Activated T-helper 1 cell treated with anti-CD3 and anti-CD28 coated beads, Interleukin-2, amount 50 U/mL, for 16 hours (primary cell): ENCODE measurements at places on chromosomes 6 and 20.

GRCh38 chr6:152896923-152897322 lies 85.9 kb downstream of the FBXO5 start:
- DNase-seq, result no peak

DNA sequence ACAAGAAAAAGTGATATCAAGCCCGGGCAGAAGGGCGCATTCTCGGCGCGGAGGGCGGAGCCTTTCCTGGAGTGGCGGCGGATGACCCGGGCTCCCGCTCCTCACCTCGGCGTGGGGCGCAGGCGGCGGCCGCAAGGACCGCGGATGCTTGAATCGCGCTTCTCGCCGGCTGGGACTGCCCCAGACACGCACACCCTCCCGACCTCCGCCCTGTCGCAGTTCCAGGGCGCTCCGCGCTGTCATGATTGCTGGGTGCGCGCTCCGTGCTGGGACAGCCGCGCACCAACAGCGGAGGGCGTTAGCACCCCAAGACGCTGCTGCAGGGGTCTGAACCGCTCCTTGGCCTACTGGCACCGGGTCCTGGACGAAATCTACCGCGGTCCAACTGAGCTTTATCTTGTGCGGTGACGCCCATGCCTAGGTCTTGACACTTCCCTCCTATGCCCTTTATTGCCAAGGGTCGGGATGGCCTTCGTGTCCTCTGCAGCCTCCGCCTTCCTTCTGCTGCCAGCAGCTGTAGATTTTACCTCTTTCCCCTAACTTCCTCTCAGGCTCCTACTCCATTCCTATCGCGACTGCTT lies 43.3 kb downstream of the IRAK1BP1 start:
- no peak for DNase-seq

GRCh38 chr6:169251371-169251802 lies 2.3 kb downstream of the THBS2 start:
- no peak for DNase-seq

GRCh38 chr6:1386038-1386709 lies 3.2 kb upstream of the FOXF2 start:
- no peak for DNase-seq

- DNase-seq, result no peak
Measured at GRCh38 chr6:133396984-133397348, 155.8 kb downstream of the EYA4 start.

DNA sequence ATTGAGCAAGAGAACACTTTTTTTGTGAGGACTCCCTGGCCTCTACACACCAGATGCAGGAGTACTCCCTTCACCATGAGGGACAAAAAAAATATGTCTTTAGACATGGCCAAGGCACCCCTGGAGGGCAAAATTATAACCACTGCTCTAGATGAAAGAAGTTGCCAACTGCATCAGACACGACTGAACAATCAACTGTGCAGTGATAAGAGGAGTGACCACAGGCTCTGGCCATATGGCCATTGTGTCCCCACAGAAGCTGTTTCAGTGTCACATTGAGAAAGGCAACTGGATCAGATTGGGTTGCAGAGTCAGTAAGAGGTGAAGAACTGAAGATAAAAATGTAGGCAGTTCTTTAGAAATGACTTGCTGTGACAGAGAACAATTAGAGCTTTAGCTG lies 85.7 kb downstream of the C6orf118 start:
- no peak for DNase-seq

DNA sequence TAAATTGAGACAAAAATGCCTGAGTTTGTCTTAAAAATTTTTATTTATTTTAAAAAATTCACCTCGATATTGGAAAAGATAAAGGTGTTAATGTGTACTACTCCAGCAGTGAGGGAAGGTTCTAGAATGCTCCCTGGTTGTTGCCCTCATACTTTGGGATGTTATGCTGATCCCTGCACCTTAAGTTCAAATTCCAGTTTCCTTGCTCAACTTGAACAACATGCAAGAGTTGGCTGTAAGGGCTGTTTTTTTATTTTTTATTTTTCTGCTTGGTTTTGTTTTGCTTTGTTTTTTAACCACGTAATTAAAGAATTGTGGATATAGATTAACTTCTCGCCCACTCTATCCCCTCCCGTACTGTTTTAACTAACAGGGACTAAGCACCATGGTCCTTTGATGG lies 158.7 kb upstream of the CITED2 start:
- DNase-seq, result no peak

GRCh38 chr6:1067346-1067745 lies 244.6 kb upstream of the FOXQ1 start:
- no peak for DNase-seq

- no peak for DNase-seq
Measured at GRCh38 chr6:138520463-138520862, 21.2 kb upstream of the NHSL1 start.

DNA sequence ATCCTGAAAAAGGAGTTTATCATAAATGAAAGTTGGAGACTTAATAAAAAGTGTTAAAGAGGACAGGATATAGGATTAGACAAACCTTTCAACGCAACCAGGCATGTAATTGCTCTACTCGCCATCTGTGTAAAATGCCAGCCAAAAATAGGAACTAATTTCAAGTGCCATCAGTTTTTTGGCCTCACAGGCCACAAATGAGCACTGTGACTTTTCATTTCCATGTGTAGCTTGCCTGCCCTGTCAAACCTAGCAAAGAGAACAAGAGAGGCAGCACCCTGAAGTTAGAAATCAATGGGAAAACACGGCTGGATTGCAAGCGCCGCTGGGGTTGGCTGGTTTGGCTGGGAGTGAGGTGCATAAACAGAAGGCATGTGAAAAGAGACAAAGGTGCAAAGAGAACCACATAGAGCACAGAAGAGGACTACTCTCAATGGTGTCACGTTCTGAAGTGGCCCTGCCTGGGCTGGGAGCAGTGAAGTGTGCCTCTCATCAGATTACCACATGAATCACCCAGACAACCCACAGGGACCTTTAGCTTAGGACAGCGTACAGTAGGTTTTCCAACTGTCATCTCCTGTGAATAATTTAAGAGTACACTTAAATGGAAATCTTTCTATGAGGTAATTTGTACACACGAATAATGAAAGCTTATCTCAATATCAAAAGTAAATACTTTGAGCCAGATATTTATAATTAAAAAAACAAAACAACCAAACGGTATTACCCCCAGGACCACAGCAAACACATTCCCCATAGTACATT lies 78.0 kb upstream of the NHSL1 start:
- DNase-seq, result no peak

DNA sequence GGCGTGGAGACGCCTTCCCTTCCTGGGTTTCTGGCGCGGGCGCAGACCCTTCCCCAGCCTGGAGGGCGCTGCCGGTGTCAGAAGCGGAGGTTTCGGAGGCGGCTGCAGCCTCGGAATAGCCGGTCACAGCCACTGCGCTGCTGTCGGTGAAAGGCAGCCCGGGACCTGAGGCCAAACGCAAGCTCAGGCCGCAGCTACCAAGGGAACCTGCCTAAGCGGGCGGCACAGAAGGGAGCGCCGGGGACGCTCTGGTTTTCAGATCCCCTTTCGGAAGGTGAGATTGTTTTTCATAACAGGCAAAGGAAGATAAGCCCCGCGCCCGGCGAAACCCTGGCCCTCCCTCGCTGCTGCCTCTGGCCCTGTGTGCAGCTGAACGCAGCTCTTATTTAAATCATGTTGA lies 116.5 kb downstream of the FAM120B start:
- no peak for DNase-seq

DNA sequence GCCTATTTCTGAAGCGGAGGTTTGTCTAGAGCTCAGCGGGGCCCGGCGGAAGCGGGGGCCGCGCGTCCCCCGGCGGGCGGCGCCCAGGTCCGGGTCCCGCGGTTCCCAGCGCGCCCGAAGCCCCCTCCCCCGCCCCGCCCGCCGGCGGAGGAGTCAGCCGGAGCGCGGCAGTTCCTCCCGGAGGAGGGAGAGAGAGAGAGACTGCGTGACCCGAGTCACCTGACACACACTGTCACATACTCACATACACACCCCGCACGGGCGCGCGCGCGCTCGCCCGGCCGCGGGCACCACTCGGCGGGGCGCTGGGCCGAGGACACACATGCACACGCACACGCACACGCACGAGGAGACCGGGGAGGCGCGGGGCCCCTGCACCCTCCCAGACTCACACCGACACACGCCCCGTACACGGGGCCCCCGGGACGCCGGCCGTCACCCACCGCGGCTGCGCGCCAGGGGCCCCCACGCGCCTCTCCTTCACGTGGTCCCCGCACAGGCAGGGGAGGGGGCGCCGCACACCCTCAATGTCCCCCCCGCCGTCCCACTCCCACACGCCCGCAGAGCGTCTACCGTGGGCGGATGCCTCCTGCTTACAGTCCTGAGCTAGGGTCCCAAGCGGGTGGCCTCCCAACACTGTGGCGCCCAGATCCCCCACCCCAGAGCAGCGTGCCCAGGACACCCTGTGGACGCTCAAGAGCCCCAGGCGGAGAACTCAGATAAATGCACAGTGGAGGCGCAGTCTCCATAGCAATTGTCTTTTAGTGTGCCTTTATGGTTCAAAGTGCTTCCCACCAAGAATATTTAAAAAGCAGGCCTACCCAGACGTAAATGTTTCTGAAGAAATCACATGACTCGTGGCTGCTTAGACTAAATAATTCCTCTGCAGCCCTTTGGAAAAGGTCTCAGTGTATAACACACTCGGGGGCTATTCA lies at the start of gene RRAGD:
Gene RRAGD, minus strand, starts transcription at position 203 of the 935 bp plus-strand sequence. CDS start 280 bp downstream, outside the sequence.
- DNase-seq, result peak; percentile 18

DNA sequence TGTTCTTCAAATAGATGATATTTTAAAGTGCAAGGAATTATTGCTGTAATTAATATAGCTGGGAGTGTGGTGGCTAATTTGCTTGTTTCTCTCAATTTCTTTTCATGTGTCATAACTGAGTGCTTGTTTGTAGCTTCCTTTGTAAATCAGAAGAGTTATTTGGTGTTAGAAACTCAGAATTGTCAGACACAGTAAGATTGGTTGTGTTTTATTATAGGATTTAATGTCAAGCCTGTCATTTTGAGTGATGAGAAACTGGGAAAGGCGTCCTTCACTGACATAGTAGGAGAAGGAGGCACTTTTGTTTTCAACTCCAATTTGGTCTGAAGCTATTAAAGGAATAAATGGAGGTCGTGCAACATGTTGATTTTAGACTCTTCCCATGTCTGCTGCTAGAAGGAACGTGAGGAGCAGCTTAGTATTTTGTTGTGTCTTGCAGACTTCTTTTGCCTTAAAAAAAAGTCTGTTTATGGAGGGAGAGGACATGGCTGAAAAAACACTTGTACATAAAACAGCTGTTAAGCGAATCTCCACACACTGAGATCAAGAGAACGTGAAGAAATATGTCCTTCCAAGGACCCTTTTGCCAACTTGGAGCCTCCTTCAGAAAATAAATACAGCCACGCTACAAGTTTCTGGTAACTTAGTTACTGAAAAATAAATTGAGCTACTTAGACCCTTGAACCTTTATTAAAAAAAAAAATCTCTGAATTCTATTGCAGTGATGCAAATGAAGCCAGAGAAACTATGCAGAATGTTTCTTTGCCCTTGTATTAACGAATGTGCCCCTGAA lies 59.5 kb downstream of the BMP6 start:
- DNase-seq, result no peak

- DNase-seq, result no peak
Measured at GRCh38 chr20:2691663-2692035, 931 bp upstream of the EBF4 start.

GRCh38 chr20:1446536-1446935 lies 20.1 kb downstream of the NSFL1C start:
- no peak for DNase-seq

DNA sequence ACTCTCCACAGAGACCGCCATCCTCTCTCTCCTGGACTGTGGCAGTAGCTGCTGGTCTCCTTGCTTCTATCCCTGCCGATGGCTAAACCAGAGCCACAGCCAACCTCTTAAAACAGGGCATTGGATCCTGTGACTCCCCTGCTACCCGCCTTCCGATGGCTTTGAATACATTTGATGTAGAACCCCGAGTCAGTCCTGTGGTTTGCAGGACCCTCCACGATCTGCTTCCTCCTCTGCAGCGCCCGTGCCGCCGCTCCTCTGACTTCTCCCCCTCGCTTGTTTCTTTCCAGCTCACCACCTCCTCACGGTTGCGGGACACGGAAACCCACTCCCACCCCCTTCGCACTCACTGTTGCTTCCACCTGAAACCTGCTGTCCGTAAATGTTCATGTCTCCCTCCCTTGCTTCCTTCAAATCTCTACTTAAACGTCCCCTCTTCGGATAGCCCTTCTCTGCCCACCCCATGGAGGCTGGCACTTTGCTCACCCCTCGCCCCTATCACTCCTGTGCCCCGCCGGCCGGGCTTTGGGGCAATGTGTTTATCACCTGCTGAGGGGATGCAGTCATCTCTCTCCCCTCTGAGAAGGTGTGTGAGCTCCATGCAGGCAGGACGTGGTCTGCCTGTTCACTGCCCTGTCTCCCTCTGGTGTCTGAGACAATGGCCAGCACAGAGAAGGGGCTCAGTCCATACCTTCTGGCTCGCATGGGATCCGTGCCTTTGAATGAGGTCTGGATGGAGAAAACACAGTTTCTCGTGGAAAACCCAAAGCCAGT lies 67.8 kb downstream of the GFOD1 start:
- no peak for DNase-seq

DNA sequence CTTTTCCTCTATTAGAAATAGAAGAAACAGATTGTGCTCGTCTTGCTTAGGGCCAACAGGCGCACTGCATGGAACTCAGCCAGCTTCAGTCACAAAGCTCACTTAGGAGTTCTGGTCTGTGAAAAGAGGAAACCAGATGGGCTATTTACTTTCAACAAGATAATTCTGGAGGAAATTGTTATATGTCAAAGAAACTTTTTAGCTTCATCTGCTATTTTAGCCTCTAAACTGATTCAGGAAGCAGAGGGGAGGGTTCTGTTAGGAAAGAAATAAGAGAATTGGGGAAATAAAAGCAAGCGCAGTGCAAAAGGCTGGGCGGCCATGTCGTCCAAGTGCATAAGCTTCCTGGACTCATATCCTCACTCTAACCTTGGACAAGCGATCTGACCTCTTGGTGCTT lies 21.3 kb downstream of the PRKN start:
- no peak for DNase-seq

GRCh38 chr20:23534801-23535593 lies 33.3 kb downstream of the CST9L start:
- DNase-seq, result no peak

GRCh38 chr6:93048381-93048780 lies 371.0 kb downstream of the EPHA7 start:
- no peak for DNase-seq

- no peak for DNase-seq
Measured at GRCh38 chr6:48057601-48058000, 53.4 kb downstream of the PTCHD4 start.

- no peak for DNase-seq
Measured at GRCh38 chr6:2960935-2961334, 10.4 kb downstream of the SERPINB6 start.
